ENCODE measurements at places on chromosomes 6 and 20.

DNA sequence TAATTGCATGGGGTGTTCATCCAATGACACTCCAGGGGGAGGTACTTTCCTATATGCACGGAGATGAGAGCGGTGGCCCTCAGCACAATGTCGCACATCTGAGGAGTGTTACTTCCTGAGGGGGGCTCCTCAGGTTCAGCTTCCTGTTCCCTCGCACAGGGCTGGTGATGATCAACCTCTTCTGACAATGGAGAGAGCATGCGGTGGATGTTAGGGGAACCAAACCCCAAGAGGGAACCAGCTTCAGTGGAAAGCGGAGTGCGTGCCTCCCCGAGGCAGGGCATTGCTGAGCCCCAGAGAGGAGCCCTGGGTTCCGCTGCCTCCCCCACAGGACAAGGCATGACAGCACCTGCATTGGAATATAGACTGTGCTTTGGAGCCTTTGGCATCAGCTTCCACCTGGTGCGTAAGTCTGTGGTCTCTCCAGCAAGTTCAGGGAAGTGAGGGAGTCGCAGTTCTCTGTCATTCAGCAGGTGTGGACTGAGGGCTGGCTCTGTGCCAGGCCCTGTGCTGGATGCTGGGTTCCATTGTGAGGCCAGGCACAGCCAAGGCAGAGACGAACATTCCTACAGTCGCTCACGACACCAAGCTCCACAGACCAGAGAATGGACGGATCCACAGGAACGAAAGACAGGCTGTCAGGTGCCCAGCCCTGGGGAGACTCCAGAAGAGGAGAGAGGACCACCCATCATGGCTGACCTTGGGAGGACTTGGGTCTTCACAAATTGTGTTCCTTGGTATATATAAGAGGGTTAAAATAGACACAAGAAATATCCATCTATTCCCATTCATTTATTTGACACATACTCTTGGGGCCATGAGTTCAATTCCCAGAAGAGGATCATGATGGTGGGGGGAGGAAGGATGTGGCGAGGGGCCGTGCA lies 3.9 kb upstream of the ZNF831 start:
- no peak for DNase-seq

DNA sequence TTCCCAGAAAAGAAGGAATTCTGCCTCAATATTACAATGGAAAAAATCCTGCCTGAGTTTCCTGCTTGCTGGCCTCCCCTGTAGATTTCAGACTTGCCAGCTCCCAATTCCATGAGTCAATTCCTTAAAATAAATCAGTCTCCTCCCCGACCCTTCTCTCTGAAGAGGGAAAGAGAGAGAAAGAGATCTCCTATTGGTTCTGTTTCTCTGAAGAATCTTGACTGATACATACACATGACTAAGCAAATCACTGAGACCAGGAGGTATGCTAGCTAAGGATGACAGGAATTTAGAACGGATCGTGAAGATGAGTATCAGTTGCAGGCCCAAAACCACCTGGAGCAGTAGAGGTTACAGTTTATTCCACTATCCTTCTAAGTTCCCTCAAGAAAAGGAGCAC lies 11.3 kb upstream of the RBM24 start:
- DNase-seq: peak; percentile 78

- no peak for DNase-seq
Measured at GRCh38 chr6:35087361-35088280, 53.5 kb downstream of the TCP11 start.

DNA sequence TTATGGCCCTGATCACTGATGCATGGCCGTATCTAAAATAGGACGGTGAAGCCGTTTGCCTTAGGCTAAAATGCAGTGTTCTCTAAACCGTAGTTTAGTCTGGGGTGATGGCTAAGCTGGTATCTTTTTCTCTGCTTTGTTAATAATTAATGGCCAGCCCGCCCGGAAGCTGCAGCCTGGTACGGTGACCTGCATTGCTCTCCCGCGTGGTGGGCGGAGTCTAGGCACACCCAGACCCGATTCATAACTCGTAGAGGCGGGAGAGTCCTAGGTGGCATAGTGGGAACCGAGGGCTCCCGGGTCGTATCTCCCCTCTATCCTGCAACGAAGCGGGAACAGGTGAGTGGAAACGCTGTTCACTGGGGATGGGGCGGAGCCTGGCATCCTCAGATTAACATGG lies 5.5 kb downstream of the CDH4 start:
- DNase-seq: no peak

DNA sequence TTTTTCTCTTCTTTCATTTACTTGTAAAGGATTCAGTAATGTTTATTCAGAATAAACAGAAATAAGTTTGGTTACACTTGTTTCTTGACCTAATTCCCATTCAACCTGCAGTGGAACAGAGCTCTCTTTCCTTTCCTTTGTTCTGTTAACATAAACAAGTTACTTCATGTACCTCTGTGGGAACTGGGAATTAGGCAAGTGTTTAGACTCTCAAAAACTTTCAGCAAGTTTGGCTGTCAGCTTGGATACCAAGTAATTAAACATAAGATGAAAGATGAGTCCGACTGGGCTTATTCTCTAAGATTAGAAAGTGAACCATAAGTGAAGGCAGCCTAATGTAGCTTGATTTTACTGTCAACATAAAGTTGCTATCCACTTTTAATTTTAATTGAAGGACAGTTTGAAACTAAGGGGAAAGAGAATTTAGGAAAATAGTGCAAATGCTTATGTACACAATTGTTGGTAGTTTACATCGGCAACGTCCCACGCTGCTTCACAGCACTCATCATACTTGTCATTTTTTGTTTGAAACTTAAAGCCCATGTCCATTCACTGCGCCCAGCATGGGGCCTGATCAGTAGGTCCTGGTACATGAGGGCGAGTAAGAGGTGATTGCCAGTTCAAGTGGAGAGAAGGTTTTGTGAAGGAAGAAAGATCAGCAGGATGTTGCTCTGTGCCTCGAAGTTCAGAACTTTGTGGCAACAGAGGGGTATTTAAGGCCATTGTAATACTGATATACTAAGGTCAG lies 113.0 kb downstream of the PLEKHG1 start:
- DNase-seq: no peak

DNA sequence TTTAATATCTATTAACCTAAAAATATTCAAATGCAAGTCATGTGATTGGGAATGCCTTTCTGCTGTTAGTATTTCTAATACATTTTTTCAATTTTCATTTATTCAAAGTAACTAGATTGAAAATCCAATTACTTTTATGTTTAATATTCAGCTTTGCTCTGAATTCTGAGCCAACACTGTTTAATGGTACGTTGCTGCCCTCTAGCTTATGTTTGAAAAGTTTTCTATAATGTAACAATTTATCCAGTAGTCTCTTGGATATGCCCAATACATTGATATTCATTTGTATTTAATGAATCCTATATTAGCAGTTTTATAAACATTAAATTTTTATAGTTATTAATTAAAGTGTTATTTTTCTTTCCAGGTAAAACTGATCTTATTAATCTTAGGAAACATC lies 47.4 kb downstream of the LGSN start:
- peak; percentile 1 for DNase-seq

DNA sequence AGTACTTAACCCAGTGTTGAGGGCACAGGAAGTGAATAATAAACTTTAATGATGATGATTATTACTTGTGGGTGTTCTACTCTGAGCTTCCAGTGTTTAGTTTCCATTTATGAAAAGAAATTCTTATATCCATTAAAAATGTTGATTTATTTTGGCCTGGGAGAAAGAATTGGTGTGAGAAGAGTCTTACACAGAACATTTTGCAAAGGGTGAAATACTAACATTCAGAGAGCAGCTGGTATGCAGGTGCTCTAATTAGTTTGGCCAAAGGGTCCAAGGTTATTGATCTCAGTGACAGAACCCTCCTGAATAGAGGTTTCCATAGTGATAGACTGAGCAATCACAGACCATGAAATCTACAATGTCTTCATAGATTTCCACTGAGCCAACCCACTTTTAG lies 4.4 kb downstream of the OSER1 start:
- DNase-seq: no peak

DNA sequence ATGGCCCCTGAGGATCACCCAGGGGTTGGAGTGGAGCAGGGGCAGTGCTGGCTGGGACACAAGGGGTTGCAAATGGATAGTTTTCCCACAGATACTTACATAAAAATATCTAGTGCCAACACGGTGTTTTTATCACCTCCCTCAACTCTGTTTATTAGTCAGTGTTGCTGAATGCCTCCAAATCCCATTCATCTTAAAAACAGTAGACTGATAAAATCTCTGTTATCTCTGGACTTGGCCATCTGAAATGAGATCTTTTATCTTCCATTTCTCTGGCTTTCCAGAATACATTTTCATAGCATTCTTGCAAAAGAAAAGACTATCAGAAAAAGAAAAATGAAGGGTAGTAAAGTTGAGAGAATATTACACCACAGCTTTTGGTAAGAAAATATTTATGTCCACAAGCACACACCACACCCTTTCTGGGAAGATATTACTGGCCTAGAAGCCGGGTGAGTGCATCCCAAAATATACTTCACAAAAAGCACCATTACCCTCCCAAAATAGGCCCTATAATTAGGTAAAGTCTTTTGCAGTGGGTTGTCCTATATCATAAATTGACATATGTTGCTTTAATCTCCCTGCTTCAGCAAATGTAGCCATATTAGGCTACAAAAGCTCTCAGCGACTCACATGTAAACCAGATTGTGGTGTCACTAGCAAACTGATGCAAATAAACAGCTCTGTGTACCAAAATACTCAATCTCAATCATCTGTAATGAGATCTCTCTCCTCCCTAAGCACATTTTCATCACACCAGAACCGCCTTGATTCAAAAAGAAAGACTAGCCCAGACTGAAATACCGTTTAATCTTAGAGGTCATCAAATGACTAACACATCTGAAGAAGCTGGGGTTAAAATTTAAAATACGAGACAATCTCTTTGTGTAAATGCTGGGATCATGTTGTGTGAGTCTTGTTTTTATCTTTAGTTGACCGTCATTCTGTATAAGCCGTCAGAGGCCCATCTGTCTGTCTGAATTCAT lies 96.7 kb downstream of the FYN start:
- no peak for DNase-seq

DNA sequence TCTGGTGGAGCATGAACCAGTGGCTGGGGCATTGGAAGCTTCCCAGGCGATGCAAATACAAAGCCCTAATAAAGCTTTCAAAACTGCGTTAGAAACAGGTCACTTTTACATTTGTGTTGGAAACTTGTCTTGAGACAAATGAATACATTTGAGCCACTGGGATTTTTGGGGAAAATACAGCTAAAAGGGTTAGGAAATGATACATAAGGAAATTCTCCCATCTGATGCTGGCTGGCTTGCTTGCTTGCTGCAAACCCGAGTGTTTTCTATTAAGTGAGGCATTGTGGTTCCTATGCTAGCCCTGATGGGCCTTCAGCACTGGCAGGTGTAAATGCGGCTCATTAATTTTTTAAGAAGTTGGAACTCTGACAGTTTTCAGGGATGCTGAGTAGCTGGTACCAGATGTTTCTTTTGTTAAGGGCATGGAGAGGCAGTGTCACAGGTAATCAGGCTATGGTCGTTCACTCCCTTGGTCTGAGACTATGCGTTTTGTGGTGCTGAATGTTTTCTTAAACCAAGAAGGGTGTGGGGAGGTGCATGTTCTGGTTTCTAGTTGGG lies 35.2 kb downstream of the RREB1 start:
- no peak for DNase-seq

DNA sequence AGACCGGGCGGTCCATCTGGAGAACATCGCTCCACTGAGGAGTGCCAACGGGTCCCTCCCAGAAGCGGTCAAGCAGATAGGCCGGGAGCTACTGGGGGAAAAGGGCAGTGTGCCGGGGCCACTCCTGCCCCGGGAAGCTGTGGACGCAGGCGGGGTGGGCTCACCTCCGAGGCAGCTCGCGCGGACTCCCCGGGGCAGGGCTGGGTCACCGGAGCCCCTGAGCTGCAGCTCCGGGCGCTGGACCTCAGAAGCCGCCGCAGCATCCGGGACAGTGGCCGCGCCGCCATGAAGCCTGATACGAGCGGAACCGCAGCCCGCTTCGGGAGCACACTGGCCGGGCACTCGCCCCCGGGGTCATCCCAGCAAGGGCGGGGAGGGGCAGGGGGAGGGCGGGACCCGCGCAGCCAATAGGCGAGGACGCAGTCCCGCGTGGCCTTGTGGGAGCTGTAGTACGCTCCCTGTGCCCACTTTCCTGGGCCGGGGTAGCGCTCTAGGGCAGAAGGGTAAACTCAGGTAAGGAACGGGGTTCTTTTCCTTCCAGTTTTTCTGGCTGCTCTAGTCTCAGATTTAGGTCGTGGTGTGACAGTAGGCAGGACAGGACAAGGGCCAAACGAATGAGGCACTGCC lies at the start of gene MOCS1:
MOCS1 (minus strand) TSS at position 332 of the 627 bp plus-strand sequence; CDS start at position 287, 45 bp downstream.
- peak; percentile 51 for DNase-seq

DNA sequence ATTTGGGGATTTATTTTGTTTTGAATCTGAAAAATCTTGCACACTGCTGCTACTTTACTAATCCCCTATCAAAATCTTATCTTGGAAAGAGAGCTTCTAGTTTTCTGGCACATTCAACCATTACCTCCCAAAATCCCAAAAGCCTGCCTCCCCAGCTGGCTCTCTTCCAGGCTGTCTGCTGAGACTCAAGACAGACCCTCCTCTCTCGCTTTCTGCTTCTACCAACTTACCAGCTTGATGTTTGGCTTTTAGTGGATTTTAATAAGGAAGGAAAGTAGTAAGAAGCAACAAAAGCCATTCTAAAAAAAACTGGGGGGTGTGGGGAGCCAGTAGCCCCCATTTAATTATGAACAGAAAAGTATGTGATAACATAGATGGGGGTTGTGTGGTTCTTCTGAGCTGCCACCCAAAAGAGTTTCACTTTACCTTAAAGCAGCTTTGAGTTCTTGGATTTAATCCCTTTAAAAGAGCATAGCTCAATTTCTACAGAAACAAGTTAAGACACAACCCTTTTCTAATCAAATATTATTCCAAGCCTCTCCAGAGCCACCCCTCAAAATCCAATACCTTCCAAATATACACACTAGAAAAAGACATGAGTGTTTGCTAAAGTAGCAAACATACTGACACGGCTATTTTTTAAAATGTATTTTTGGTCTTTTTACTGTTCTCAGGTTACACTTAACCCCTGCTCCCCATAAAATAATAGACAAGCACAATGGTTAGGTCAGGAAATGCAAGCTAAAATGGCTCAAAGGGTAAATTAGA lies 71.7 kb downstream of the ATP9A start:
- peak; percentile 45 for DNase-seq

GRCh38 chr20:719816-720215 lies 44.2 kb upstream of the SCRT2 start:
- no peak for DNase-seq

GRCh38 chr6:8738951-8739350 lies 303.6 kb upstream of the SLC35B3 start:
- DNase-seq: no peak

DNA sequence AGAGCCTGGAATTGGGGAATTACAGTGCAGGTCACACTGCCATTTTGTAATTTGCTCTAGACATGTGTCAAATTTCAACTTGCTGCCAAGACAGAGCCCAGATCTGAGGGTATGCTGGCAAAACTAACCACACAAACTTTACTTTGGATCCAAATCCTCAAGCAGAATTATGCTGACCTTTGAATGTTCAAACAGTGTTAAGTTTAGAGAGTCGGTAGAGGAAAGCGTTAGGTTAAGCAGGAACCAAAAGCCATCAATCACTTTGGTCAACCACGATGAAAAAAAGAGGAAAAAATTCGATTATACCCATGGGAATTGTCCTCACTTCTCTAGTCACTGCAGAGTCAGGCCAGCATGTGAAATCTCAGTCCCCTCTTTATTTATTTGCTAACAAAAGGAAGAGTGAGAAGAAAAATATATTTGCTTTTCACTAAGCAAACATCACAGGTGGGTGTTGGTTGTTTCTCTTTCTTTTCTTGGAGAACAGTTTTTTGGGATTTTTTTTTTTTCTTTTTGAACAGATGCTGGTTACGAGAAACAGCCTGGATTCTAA lies 105.1 kb upstream of the ADGRF1 start:
- no peak for DNase-seq
